GF-D8 (cell line): ENCODE measurements at places on chromosomes 16 and 17.

DNA sequence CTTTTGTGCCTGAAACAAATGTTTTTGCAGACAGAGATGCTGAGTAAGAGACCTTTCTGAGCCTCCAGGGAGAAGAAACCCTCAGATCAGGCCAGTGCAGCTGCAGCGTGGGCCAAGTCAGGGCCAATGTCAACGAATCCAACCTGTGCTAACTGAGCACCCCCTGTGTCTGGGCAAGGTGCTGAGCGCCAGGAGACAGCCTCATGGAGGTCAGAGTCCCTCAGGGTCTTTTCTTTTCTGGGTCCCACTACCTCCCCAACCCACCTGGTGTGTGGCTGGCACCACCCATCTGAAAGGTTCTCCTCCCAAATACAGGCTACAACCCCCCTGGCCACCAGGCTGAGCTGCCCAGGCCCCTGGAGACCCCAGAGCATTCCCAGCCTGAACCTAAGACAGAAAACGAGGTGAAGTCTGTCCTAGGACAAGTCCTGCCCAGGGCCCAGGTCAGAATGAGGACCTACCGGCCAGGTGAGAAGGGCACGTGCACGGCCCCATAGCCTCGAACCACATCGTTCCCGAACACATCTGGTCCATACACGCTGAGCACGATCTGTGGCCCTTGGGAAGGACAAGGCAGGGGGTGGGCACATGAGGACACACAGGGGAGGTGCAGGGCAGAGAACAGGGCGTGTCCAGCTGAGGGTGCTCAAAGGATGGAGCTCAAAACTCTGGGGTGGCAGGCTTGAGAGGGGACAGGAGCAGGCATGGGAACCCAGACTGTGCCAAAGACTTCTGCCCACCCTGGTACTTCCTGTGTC, 15.0 kb downstream of the B9D1 start:
- DNase-seq, result no peak

DNA sequence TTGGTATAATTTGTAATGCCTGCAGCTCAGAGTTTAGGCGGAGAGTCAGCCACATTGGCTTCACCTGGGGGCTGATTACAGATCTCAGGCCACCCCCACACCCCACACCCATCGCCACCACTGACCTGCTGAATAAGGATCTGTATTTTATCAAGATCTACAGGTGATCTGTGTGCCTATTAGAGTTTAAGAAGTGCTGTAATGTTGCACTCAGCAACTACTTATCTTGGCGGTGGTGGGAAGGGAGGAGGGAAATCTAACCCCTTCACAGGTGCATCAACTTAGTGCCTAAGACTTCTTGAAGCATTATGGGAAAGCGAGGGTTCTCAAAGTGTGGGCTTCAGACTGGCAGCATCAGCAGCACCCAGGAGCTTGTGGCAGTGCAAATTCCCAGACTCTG, 17.5 kb upstream of the KRT20 start:
- no peak for DNase-seq

DNA sequence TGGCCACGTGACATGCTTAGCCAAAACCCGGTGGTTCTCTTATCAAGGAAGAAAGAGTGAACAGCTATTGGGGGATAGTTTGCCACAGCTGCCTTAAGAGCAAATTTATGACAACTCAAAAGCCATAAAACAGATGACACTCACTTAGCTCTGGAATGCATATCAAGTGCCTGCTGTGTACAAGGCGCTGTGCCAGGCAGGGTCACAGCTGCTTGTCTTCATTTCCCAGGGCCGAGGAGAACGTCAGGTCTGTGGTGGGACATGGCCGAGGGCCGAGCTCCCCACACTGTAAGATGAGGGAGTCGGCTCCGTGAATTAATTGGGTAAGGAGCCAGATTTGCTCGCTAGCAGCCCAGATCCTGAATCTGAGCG, 14.0 kb downstream of the EEF2K start:
- DNase-seq, result no peak

DNA sequence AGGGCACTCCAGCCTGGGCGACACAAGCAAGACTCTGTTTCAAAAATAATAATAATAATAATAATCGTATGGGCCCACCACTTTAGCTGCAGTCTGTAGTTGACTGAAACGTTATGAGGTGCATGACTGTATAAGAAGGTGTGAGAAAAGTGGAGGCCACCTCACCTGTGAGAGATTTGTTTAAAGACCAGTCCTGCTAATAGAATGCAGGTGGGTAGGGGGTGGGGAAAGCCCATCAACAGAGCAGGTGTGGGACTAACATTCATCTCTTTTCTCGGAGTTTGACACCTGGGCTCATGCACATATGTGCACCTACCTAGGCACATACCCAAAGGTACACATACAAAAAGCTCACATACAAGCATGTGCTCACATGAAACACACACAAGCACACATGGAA, 68.0 kb upstream of the TOB1 start:
- DNase-seq, result no peak

DNA sequence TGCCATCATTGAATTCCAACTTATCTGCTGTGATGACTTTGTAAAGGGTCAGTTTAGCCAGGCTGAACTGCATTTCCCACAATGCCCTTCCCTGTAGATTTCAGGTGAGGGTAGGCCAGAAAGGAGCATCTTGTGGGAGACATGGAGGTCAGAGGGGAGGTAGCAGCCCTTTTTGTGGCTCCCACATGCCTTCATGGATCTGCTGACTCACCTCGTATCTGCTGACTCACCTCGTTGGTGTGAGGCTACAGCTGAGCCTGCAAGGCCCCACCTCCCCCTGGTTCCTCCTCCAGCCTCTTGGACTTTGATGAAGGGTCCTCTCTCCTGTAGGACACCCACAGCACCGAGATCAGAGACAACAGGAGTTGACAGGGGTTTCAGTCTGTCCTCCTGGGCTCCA, 102.5 kb downstream of the SALL1 start:
- no peak for DNase-seq

- no peak for DNase-seq
These were observed 20.0 kb upstream of the ITGA2B start for GRCh38 chr17:44409309-44410028.

GRCh38 chr16:51557670-51558069, 406.6 kb upstream of the SALL1 start:
- no peak for DNase-seq

DNA sequence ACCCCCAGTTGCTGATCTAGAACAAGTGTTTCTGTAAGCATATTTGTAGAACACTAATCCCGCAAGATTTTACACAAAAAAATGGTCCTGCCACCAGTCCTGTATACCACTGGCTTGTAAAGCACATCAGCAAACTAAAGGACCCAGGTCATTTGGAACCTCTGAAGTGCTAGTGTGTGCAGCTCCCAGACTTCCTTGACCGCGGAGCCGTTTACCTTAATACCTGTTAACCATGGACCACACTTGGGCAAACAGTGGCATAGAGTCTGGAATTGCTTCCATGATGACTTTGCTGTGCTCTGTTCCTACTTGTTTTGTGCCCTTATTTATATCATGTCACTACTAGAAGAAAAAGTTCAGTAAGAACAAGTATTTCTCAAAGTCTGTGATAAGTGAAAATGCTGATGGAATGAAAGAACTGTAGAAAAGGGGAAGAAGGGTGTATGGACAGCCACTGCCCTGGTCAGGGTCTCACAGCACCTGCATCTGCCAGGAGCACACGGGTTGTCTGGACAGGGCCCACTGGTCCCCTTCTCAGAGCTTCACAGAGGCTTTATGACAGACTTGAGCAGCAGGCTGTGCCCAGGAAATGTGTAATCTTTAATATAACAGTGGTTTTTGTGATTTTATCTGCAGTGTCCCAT, 29.3 kb downstream of the ALDH3A2 start:
- no peak for DNase-seq

GRCh38 chr16:47627721-47628120, 166.6 kb downstream of the PHKB start:
- no peak for DNase-seq
